Renal cortex interstitium (tissue), 15 donors: ENCODE measurements at places on chromosomes 16 and 17. TPM values are rescaled to one million over a fixed set of nuclear protein-coding genes. Genes with fewer than 3 reads are reported as not detected.

DNA sequence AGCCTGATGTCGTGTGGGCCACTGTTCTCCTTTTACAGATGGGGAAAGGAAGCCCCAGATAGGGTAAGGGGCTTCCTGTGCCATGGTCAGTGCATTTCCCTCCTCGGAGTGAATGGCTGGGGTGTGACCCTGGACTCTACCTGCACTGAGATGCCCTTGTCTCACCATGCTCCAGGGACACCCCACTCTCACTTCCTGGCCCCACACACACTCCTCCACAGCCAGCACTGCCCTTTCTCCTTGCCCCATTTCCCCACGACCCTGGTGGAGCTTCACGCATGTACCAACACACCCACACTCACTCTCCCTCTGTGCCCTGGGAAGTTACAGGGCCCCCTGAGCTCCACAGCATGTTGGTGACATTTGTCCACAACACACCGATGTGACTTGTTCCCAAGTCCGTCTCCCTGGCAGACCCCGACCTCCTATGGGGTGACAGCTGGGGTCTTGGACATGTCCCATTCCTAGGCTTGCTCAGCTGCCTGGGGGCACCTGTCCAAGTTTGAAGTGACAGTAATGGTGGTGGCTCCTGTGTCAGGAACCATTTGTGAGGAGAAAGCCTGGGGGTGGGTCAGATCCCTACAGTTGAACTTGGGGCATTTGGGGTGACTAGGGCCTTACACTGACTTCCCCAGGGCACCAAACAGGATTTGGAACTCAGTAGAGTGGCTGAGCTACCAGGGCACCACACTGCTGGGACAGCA, 47.4 kb downstream of the PECAM1 start:
- no peak for DNase-seq

DNA sequence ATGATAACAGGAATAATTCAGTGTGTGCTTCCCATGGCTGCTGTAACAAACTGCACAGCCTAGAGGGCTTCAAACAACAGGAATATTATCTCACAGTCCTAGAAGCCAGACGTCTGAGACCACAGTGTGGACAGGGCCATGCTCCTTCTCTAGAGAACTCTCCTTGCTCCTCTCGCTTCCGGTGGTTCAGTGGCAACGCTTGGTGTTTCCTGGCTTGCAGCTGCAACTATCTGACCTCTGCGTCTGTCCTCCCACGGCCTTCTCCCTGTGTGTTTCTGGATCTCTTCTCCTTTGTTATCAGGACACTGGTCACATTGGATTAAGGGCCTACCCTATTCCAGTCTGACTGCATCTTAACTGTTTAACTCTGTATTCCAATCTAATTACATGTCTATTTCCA, 414.3 kb downstream of the MAF start:
- no peak for DNase-seq

GRCh38 chr16:86869288-86870022, 291.1 kb downstream of the FOXL1 start:
- DNase-seq: no peak

Gene KRTAP4-6
- not detected for polyA plus RNA-seq

Gene WIPI1
- 33.5 TPM for polyA plus RNA-seq

DNA sequence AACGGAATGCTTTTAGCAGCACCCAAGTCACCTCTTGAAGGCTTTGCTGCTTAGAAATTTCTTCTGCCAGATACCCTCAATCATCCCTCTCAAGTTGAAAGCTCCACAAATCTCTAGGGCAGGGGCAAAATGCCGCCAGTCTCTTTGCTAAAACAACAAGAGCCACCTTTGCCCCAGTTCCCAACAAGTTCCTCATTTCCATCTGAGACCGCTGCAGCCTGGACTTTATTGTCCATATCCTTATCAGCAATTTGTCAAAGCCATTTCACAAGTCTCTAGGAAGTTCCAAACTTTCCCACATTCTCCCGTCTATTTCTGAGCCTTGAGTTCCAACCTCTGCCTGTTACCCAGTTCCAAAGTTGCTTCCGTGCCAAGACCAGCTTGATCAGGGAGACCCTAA, 27.4 kb downstream of the TMC6 start:
- no peak for DNase-seq

DNA sequence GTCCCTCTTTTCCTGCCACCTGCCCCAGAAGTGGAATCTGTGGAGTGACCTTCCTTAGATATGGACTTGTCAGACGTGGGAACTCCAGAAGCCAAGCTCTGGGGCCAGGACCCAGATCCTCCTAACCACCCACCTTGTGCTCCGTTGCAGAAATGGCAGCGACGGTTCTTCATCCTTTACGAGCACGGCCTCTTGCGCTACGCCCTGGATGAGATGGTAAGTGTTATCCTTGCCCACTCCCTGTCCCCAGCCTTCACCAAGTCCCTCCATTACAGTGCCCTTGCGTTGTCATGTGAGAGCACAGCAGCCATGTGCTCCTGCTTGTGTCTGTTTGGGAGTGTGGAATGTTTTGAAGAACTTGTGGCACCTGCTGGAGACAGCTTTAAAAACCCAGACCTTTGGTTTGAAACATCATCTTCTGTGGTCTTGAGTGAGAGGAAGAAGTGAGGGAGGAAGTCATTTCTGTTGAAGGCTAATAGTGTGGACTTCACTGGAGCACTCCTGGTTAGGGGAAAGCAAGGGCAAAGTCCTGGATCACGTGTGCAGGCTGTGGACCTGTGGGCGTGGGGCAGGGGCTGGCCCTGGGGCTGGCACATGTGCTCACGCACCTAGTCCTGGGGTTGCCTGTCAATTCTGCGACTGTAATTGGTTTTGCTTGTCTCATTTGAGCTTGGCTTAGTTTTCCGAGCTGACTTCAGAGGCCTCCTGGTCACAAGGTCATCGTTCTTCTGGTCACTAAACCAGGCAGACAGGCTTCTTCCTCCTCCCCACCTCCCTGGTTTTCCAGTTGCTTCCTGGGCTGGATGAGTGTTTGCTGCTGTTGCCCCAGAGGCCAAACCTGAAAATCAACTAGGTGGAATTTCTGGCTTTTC, 35.8 kb downstream of the MPRIP start:
- no peak for DNase-seq

Gene CLDN7
- 41.1 TPM for polyA plus RNA-seq

DNA sequence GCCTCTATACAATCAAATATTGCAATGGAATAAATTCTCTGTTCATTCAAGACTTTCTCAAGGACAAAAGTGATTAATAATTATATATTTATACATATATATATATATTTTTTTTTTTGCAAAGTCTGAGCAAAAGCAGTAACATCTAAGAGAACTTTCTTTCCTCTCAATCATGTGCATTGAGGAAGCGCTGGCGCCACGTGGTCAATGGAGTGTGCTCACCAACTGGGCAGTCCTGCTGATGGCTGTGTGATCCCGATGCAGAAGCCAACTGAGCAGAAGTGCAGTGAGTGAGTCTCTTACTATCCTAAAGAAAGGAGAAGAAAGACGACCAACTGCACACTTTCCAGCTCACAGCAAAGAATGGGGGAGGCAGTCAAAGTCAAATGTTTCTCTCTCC, 37.2 kb upstream of the ULK2 start:
- no peak for DNase-seq

Gene MYH1
- polyA plus RNA-seq: 0.03 TPM

- no peak for DNase-seq
Measured at GRCh38 chr17:82786427-82786826, 34.6 kb downstream of the TBCD start.

Gene TBC1D26
- not detected for polyA plus RNA-seq

- peak; percentile 65 for DNase-seq
Measured at GRCh38 chr17:58710948-58711552, 18.6 kb downstream of the RAD51C start.

Gene ZNF469
- polyA plus RNA-seq: 1.0 TPM
